ENCODE measurements at places on chromosomes 3 and 15.

- no peak for DNase-seq
Observed at GRCh38 chr15:73174171-73174570, 121.9 kb downstream of the NEO1 start.

GRCh38 chr15:40747685-40748631, 7.1 kb downstream of the RMDN3 start:
- no peak for DNase-seq

DNA sequence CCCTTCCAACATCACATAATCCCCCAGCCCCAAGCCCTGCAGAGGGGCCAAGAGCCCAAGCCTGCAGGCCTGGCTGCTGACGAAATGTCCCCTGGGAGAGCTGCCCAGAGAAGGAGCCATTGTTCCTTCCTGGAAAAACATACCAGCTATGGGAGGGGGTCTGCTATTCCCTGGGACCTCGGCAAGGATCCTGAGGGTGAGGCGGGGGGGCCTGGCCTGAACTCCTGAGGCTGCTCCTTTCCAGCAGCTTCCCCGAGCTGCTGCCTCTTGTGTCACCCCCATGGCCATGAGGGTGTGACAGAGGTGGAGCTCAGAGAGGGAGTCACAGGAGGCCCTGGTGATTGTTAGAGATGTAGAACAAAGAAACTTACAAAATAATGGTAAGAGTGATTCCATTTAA, 12.9 kb downstream of the LOXL1 start:
- DNase-seq, result no peak

- no peak for DNase-seq
Observed at GRCh38 chr3:174318181-174318580, 541.0 kb upstream of the NAALADL2 start.

DNA sequence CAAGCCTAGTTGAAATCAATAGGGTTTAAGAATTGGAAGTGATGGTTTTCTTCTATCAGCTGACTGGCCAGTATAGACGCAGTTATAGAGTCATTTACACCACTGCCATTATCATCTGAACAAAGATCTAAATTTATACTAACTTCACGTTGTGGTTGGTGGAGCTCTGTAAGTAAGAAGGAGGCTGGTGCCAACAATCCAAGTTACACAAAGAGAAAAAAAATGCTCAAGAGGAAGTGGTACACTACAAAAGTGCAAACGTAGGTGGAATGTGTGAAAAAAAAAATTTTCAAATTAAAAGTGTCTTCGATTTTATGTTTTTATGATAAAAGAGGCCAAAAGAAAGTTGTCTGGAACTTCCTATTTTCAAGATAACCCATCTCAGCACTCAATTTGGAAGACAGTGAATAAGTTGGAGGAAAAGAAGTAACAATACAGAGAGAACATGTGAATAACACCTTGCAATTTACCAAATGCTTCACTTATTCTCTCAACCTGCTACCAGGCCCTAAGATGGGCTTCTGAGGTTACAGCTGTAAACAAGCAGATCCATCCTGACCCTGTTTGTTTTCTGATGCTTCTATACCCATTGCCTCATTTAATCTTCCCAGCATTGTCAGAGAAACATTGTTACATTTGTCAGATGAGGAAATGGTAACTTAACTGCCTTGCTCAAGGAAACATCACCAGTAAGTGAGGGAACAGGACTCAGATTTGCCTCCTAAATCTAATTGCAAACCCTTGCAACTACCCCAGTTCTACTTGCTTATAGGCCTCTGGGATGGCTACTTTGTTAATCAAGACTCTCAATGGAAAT, 12.0 kb upstream of the TASOR start:
- DNase-seq, result no peak

GRCh38 chr3:13352621-13353131, 67.4 kb downstream of the NUP210 start:
- DNase-seq, result no peak

All from GM12892 (cell line).